ENCODE measurements at places on chromosomes 3 and 15.

- DNase-seq, result no peak
Observed at GRCh38 chr3:74624301-74624700, 9.8 kb upstream of the CNTN3 start.

- no peak for DNase-seq
Observed at GRCh38 chr3:54577313-54577712, 350.5 kb downstream of the LRTM1 start.

DNA sequence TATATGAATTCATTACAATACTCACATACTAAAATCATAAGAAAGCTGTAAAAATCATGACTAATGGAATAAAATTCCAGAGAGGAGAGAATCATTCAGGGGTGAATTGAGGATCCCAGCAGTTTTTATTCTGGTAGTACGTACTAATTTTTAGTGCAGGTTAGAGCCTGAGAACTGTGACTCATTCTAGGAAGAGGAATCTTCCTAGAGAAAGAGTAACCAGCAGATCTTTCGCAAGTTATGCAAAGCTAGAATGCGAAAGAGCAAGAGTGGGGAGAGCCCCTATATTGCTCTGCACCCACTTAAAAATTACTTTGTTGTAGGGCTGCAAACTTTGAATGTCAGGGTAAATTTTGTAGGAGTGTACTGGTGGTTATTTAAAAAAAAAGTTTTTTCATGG is 303.6 kb upstream of the ARPP21 start:
- no peak for DNase-seq

GRCh38 chr3:69925506-69925905 is 74.0 kb upstream of the SAMMSON start:
- DNase-seq, result no peak

DNA sequence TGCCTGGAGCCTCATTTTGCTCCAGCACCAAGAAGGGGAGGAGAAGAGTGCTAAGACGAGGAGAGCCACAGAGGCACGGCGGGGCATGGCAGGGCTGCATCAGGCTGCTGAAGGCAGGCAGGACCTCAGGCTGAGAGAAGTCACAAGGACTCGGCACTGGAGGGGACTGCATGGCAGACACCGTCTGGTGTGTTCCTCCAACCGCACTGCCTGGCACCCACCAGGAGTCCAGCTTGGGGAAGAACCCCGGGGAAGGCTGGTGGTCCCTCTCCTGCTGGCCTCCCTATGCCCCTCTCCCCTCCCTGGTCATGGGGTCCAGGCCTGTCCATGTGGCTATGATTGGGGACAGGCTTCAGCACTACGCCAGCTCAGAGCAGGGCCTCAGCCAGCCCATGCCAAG is 153.2 kb upstream of the MEF2A start:
- no peak for DNase-seq

DNA sequence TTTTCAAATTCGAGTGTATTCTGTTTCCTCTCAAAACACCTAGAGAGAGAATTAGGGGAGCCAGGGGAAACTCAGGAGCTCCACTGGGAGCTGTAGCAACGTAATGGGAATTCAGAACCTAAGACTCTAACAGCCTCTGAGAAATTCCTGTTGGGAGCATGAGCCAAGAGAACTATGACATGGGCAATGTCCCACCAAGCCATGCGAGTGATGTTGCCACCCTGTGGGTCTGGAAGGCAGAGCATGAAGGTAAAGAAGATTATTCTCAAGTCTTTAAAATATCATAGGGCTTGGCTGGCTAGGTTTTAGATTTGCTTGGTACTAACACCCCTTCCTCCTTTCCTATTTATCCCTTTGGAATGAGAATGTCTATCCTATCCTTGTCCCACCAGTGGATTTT is 392.6 kb upstream of the ADAMTS9 start:
- DNase-seq, result no peak

DNA sequence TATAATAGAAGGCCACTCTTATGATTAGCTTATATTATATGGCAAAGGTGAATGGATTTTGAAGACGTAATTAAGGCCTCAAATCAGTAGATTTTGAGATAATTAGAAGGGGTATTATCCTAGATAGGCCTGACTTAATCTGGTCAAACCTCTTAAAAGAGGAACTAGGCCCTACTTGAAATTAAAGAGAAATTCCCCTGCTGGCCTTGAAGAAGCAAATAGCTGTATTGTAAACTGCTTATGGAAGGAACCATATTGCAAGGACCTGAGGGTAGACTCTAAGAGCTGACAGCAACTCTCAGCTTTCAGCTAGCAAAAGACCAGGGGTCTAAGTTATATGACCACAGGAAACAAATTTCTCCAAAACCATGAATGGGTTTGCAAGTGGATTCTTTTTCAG is 219.0 kb upstream of the ONECUT1 start:
- DNase-seq, result no peak

GRCh38 chr15:33182926-33183325 is 11.6 kb downstream of the FMN1 start:
- DNase-seq, result no peak

- no peak for DNase-seq
Observed at GRCh38 chr3:148309390-148310035, 388.2 kb upstream of the AGTR1 start.

GRCh38 chr3:159872374-159873109 is 116.1 kb upstream of the IL12A start:
- no peak for DNase-seq

- no peak for DNase-seq
Observed at GRCh38 chr15:67808821-67809220, 16.5 kb upstream of the SKOR1 start.

DNA sequence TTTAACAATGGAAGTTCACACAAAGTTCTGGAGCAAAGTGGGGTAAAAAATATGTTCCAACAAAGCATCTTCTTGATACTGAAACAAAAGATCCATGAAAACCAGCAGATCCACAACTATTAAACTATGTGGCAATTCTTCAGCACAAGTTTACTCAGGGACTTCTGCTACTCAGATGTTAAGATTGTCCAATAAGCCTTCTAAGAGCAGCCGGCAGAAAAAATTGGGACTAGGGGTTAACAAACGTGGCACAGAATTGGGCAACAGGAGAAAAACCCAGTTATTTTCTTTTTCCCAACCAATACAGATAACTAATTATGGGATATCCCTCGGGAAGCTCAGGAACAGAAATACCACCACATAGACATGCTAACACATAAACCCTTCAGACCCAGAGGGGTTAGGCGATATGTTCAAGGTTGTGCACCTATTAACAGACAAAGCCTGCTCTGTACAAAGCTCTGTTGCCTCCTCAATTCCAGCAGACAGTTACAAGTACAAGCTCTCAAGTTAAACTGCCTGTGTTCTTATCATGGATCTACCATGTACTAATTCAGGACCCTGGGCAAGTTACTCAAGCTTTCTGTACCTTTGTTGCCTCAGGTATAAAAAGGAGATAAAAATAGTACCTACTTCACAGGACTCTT is 6.8 kb downstream of the SSR3 start:
- no peak for DNase-seq

GRCh38 chr3:125048282-125048681 is 7.5 kb downstream of the HEG1 start:
- no peak for DNase-seq

DNA sequence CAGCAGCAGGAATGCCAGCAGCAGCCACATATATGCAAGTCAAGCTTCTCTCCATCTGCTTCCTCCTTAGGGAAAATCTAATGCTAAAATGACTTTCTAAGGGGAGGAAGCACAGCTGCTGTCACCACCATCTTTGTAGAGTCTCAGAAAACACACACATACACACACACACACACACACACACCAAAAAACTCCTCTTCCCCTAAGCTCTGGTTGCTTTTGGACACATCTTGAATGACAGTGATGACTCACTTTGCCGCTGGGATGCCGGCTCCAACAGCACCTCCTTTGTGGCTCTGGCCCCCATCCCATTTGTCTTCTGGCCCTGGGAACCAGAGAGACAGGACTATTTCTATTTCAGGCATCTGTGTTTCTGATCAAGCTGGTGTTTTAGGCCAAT is 124.8 kb upstream of the GOLIM4 start:
- no peak for DNase-seq

DNA sequence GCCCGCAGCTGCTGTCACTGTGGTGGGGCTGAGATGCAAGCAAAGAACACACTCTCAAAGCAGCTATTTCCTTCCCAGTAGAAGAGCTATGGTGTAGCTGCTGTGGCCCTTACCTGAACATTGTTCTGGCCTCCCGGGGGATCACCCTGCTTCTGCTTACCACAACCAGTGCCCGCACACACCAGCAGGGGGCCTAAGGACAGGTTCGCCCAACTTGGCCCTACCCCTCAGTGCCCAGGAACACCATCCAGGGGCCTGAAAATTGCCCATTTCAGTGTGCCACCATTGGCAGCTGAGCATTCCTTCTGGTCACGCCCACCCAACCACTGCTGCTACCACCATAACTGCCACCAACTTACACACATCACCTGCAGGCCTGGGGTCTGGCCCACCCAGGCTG is 113.0 kb downstream of the TP63 start:
- DNase-seq, result no peak

- no peak for DNase-seq
Observed at GRCh38 chr15:98804057-98804380, 155.7 kb downstream of the IGF1R start.

GRCh38 chr3:159763602-159764489 is 224.8 kb upstream of the IL12A start:
- peak; percentile 27 for DNase-seq

GRCh38 chr3:48130321-48130904 is 57.8 kb downstream of the CDC25A start:
- DNase-seq, result no peak

DNA sequence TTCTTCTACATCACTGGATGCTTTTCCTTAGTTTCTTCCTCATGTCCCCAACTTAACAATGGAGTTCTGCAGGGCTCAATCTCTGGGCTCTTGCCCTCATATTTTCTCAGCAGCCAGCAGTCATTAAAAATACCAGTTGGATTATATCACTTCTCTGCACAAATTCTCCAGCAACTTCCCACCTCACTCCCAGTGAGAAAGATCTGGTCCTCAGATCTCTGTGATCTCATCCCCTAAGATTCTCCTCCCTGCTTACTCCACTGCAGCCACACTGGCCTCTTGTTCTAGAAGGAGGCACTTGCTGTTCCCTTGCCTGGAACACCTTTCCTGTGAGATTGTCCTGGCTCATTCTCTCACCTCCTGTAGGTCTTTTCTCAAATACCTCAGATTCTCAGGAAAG is 6.1 kb downstream of the ERICH6 start:
- DNase-seq, result no peak

GRCh38 chr15:67760901-67761300 is 64.4 kb upstream of the SKOR1 start:
- DNase-seq, result no peak

- no peak for DNase-seq
Observed at GRCh38 chr3:134535186-134535970, 49.5 kb downstream of the CEP63 start.

- no peak for DNase-seq
Observed at GRCh38 chr3:53354945-53355498, 7.7 kb upstream of the DCP1A start.

- no peak for DNase-seq
Observed at GRCh38 chr3:167397826-167398225, 17.7 kb upstream of the ZBBX start.

DNA sequence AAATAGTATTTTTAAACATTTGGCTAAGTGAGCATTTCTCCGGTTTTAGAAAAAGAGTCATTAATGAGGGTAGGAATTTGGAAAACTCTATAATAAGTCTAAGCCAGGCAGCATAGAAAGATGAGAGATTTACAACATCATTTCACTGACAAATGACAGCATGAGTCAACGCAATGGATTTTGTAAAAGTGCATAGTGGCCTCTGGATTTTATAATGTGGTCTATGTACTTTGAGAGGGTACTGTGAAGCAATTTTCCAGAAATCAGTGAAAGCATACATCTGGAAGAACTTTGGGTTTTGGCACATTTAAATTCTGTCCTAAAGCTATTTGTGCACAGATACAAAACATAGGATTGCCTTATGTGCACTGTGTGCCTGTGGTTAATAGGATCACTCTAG is 130.8 kb upstream of the CCNL1 start:
- no peak for DNase-seq

DNA sequence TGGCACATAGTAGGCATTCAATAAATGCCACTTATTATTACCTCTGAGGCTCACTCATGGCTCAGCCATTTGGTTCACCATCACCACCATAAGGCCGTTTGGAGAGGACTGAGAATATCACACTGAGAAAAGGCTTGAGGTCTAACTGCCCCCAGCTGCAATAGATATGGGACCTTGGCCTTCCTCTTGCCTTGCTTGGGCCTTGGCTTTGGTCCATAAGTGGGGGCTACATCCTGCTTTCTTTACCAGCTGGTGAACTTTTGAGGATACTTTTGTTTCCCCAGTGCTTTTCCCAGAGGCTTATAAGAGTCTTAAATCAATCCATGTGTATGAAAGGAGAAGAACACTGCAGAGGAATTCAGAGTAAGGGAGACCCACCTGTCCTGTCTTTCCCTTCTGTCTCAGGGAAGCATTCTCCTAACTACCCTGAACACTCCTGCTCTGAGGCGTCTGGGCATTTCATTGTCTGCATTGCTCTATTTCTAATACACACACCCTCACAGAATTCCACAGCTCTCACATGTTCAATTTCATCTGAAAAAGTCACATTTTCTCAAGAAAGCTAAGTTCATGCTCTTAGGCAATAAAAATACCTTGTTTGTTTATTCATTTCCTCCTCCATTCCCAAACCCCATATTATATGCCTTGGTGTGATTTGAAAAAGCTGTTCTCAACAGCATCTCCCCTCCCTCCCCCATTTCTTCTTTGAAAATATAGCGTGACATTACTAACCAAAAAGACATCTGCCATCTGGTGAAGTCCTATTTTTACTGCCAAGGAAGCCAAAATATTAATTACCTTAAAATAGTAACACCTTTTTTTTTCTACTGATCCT is 22.5 kb upstream of the KCNMB2 start:
- no peak for DNase-seq

- DNase-seq, result no peak
Observed at GRCh38 chr3:14438262-14438661, 35.9 kb downstream of the SLC6A6 start.

- DNase-seq, result no peak
Observed at GRCh38 chr3:99541181-99541580, 97.2 kb upstream of the COL8A1 start.

DNA sequence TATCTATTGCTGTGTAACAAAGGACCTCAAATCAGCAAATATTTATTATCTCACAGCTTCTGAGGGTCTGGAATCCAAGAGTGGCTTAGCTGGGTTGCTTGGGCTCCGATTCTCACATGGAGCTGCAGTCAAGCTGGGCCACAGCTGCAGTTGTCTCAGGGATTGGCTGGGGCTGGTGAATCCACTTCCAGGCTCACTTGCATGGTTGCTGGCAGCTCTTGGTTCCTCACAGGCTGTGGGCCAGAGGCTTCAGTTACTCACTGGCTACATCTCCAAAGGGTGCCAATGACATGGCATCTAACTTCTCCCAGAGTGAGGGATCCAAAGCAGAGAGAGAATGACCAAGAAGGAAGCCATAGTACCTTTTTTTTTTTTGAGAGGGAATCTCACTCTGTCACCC is 13.9 kb upstream of the SYNM start:
- DNase-seq, result no peak

GRCh38 chr15:38707802-38708671 is 143.4 kb upstream of the RASGRP1 start:
- no peak for DNase-seq

DNA sequence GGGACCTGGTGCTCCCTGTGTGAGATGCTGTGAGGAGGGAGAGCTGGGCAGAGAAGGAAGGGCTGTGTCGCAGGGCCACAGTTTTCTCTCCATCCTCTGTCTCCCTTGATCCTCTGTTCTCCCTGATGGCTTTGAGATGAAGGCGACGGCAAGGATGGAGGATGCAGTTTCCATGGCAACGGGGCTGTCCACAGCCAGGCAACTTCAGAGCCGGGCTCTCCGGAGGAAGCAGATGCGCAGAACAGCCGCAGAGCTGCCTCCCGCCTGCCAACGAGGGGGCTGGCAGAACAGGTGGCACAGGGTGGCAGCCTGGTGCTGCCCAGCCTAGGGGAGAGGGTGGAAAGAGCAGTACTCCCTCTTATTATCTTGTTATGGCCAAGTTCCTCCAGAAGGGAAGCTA is 9.9 kb upstream of the GRM2 start:
- DNase-seq, result no peak

Data from activated CD8-positive, alpha-beta memory T cell treated with anti-CD3 and anti-CD28 coated beads for 48 hours (primary cell).